ENCODE measurements at places on chromosomes 1 and 21.

- DNase-seq: peak; percentile 93
These were observed at the start of gene WARS2 for GRCh38 chr1:119140177-119141019. WARS2 (minus strand) TSS chr1:119140653; CDS start chr1:119140644, 9 bp downstream.

DNA sequence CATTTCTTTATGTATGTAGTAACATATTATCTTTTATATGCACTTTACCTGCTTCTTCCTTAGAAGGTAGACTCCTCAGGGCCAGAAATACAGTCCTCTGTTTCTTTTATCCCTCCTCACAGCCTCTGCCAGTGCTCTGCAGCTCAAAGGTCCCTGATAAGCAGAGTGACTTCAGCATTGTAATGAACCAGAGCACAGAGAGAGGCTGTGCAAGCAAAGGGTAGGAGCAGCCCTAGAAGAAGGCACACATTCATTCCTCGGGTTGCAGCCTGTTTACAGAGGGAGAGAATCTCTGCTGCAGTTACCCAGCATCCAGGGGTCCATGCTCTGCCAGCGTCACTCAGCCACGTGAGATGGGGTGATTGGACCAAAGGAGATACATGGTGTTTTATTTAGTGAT, 101.1 kb downstream of the RHOU start:
- DNase-seq: no peak

GRCh38 chr1:235835226-235835625, 31.5 kb downstream of the LYST start:
- DNase-seq: no peak

- DNase-seq: no peak
These were observed 887 bp downstream of the SLC19A2 start for GRCh38 chr1:169484683-169485430.

- DNase-seq: no peak
These were observed 71.7 kb downstream of the SETD4 start for GRCh38 chr21:35988416-35989137.

- DNase-seq: no peak
These were observed 1.6 kb downstream of the ADAMTS5 start for GRCh38 chr21:26965040-26965906.

GRCh38 chr1:40981691-40982448, 2.4 kb downstream of the CTPS1 start:
- no peak for DNase-seq
